Karpas-422 (cell line): ENCODE measurements at places on chromosomes 4 and X. TPM values are rescaled to one million over a fixed set of nuclear protein-coding genes. Genes with fewer than 3 reads are reported as not detected.
A peak's percentile ranks its signal among the peaks of the same experiment; 100 is the strongest.

- no peak overlapping the region for H3K27ac ChIP-seq
- H3K4me3 ChIP-seq = no peak overlapping the region
- H3K36me3 ChIP-seq = no peaks in the 10 kb centered on the region
- DNase-seq = no peak
- no peaks in the 10 kb centered on the region for H3K27me3 ChIP-seq
- no peaks in the 10 kb centered on the region for H3K4me1 ChIP-seq
These were observed 8.7 kb downstream of the FRG2 start for GRCh38 chr4:190018201-190018920.

- no peaks in the 10 kb centered on the region for H3K36me3 ChIP-seq
- no peaks in the 10 kb centered on the region for H3K4me1 ChIP-seq
- H3K27ac ChIP-seq = no peak overlapping the region
- H3K4me3 ChIP-seq = no peak overlapping the region
- no peak for DNase-seq
These were observed 71.7 kb downstream of the IRS4 start for GRCh38 chrX:108664701-108665100.

Gene C4orf54
- 3.4 and 4.7 TPM in 2 replicates for total RNA-seq

GRCh38 chr4:106495476-106495875 is 126.9 kb upstream of the GIMD1 start:
- H3K4me1 ChIP-seq = no peaks in the 10 kb centered on the region
- no peak for DNase-seq
- H3K36me3 ChIP-seq = no peaks in the 10 kb centered on the region
- no peaks in the 10 kb centered on the region for H3K27me3 ChIP-seq
- no peak overlapping the region for H3K4me3 ChIP-seq

DNA sequence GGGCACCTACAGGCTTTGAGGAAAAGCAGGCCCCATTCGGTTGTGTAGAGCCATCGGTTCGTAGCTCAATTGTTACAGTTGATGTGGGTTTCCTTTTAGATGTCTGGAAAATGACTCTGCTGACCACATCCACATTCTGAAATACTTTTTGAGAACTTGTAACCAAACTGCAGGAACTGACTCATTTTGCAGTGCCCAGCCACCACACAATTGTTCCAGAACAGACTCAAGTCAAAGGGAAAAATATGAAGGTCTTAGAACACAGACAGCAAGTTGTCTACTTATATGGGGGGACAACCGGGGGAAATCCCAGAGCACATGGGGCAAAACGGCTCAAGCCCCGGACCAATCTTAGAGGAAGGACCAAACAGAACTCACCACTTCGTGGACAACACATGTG is 557.6 kb upstream of the DIPK2B start:
- H3K4me1 ChIP-seq = no peaks in the 10 kb centered on the region
- DNase-seq = no peak
- no peak overlapping the region for H3K4me3 ChIP-seq
- H3K27ac ChIP-seq = no peak overlapping the region

DNA sequence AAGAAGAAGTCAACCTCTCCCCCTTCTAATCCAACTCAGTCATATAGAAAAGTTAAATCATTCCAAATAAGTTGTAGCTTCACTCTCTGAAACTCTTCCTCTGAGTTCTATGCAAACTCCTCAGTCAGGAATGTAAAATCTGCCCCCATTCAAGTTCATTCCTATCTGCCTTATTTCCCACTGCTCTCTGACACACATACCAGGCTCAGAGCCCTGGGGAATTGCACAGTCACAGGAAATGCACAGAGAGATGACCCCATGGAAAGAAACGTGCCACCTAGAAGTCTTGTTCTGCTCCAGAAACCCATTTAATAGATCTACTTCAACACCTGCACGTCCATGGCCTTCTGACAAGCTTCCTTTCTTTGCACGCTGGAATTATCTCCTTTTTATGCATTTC is 236.0 kb upstream of the VCX3A start:
- peaks cover 64% of the 10 kb centered on the region for H3K4me1 ChIP-seq
- DNase-seq = no peak
- no peaks in the 10 kb centered on the region for H3K36me3 ChIP-seq
- no peaks in the 10 kb centered on the region for H3K27me3 ChIP-seq
- H3K4me3 ChIP-seq = no peak overlapping the region
- H3K27ac ChIP-seq = peak overlapping the region; percentile 54

Gene XAGE1B
- total RNA-seq = not detected in 2 replicates

GRCh38 chr4:3719836-3720235 is 46.3 kb upstream of the ADRA2C start:
- H3K4me3 ChIP-seq = no peak overlapping the region
- H3K27ac ChIP-seq = no peak overlapping the region
- no peaks in the 10 kb centered on the region for H3K36me3 ChIP-seq
- no peak for DNase-seq
- no peaks in the 10 kb centered on the region for H3K27me3 ChIP-seq

Gene FREM3
- not detected in 2 replicates for total RNA-seq

GRCh38 chr4:8427761-8428287 is 12.7 kb downstream of the ACOX3 start:
- DNase-seq = peak; percentile 72
- peak overlapping the region; percentile 78 for H3K4me3 ChIP-seq

Gene PCDH11X
- total RNA-seq = 0.04 TPM in 1 of 2 replicates, not detected in the other

Gene ANAPC4
- total RNA-seq = 57.6 and 75.7 TPM in 2 replicates

DNA sequence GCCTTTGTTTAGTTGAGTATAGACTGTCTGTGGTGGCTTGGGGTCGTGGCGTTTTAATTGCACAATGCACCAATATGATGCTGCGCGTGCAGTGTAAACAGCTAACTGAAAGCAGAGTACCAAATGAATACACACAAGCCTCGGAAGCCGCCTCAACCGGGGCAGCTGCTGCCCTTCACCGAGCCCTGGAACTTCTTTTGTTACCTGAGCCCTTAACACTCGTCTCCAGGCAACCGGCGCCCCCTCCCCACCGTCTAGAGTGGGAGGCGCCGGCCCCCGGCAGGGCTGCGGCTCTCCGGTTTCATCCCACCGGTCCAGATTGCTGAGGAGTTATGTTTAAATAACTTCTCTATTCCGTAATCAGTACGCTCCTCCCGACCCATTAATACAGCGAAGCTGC is 173.2 kb upstream of the TBL1X start:
- no peaks in the 10 kb centered on the region for H3K4me1 ChIP-seq
- no peak overlapping the region for H3K27ac ChIP-seq
- no peaks in the 10 kb centered on the region for H3K36me3 ChIP-seq
- DNase-seq = no peak

GRCh38 chrX:38172596-38172995 is 48.1 kb downstream of the SRPX start:
- DNase-seq = no peak
- no peak overlapping the region for H3K4me3 ChIP-seq
- H3K27ac ChIP-seq = no peak overlapping the region
- no peaks in the 10 kb centered on the region for H3K36me3 ChIP-seq
- no peaks in the 10 kb centered on the region for H3K4me1 ChIP-seq

Gene MFAP3L
- not detected in 2 replicates for total RNA-seq

Gene GABRG1
- total RNA-seq = not detected in 2 replicates

DNA sequence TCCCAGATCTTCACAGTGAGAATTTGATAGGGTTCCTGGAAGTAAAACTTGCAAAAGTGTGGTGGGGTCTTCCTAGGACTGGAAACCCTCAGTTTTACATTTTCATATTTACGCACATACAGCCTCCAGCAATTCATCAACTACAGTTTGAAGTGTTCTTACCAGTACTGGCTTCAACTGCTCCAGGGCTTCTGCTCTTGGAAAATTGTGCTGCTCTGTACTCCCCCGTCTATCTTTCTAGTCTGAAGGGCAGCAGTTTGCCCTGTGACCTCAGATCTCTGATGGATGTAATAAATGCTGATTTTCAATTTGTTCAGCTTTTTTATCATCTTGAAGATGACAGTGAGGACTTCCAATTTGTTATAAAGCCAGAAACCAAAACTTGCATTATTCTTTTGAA is 458.9 kb upstream of the FSTL5 start:
- H3K27me3 ChIP-seq = no peaks in the 10 kb centered on the region
- H3K36me3 ChIP-seq = no peaks in the 10 kb centered on the region
- no peak overlapping the region for H3K27ac ChIP-seq
- DNase-seq = no peak
- no peak overlapping the region for H3K4me3 ChIP-seq

GRCh38 chr4:23006756-23007155 is 314.0 kb downstream of the GBA3 start:
- H3K4me1 ChIP-seq = no peaks in the 10 kb centered on the region
- no peaks in the 10 kb centered on the region for H3K36me3 ChIP-seq
- H3K27ac ChIP-seq = no peak overlapping the region

GRCh38 chrX:35101901-35102300 is 159.3 kb downstream of the FAM47B start:
- no peak for DNase-seq
- H3K4me3 ChIP-seq = no peak overlapping the region
- H3K27ac ChIP-seq = no peak overlapping the region

Gene CSAG2
- not detected in 2 replicates for total RNA-seq

DNA sequence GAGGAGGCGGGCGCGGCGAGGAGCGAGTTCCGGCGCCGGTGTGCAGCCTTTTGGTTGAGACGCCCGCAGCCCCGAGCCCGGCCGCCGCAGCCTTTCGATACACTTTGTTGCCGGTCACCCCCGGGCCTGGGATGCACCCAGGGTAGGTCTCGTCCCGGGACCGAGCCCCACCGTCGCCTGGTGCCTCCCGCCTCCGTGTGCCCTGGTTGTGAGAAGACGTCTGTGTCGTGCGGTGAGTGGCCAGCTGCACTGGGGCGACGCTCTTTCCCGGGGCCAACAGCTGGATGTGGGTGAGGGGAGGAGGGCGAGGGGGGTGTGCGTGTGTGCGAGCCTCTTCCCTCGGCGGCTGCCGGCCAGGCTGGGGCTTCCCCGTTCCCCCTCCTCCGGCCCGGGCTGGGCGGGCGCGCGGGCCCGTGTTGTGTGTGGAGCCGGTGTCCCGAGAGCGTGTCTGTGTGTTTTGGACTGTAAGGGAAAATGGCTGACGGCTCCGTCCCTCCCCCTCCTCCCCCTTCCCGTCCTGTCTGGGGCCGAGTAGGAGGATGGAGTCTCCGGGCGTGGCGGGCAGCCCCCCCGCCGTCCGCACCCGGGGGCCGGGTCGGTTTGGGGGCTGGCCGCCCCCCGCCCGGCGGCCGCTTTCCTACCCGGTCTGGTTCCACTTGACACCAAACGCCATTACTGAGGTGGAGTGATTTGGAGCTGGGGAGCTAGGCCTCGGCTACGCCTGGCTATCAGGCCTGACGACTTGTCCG is 807 bp downstream of the USP9X start:
- peak overlapping the region; percentile 92 for H3K27ac ChIP-seq
- peaks cover 20% of the 10 kb centered on the region; the same call in 1 of the 2 replicates for H3K36me3 ChIP-seq
- no peaks in the 10 kb centered on the region for H3K27me3 ChIP-seq
- peak overlapping the region; percentile 79 for H3K4me3 ChIP-seq
- peak; percentile 80 for DNase-seq
- H3K4me1 ChIP-seq = peaks cover 53% of the 10 kb centered on the region

Gene BMX
- total RNA-seq = 8.2 and 11.1 TPM in 2 replicates

Gene TIGD4
- total RNA-seq = 3.1 TPM in 1 of 2 replicates, not detected in the other

GRCh38 chr4:153418121-153418520 is 48.0 kb upstream of the TMEM131L start:
- no peak for DNase-seq
- H3K27ac ChIP-seq = no peak overlapping the region
- no peak overlapping the region for H3K4me3 ChIP-seq

- H3K27me3 ChIP-seq = no peaks in the 10 kb centered on the region
- H3K36me3 ChIP-seq = no peaks in the 10 kb centered on the region
- no peak overlapping the region for H3K27ac ChIP-seq
- no peak for DNase-seq
These were observed 568 bp downstream of the FHDC1 start for GRCh38 chr4:152936446-152937335.

DNA sequence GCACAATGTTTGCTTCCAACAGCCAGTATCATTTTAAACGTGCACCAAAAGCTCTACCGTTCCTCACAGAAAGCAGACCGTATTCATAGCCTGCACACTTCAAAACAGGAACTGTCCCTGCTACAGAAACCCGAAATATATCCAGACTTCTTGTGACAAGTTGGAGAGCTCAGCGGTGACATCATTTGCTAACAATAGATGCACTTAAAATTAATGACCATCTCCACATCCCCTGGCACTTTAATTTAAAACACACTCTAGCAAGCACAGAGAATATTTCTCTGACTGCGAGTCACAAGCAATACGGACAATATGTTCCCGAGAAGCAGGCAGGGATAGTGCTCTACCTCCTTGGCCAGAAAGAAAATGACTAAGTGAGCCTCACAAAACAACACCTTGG is 2.5 kb downstream of the NYX start:
- H3K27ac ChIP-seq = no peak overlapping the region
- DNase-seq = peak; percentile 55
- peaks cover 16% of the 10 kb centered on the region for H3K4me1 ChIP-seq
- H3K4me3 ChIP-seq = no peak overlapping the region
- no peaks in the 10 kb centered on the region for H3K36me3 ChIP-seq

DNA sequence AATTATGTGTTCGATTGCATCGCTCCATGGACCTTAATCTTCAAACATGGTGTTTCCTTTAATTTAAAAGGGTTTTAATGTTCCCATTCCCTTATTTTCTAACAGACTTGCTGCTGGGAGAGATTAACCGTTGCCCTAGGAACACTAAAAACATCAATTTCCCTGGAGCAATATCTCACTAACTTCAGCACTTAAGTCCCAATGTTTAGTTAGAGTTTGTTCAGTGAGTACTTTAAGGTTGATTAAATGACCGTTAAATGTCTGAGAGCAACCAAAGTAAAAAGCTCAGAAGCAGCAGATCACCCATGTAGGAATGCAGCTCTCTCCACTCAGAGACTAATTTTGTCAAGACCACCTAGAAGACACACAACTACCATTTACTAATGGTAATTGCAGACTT is 111.2 kb upstream of the PDE5A start:
- H3K4me1 ChIP-seq = no peaks in the 10 kb centered on the region
- H3K27me3 ChIP-seq = no peaks in the 10 kb centered on the region
- no peak overlapping the region for H3K27ac ChIP-seq
- H3K36me3 ChIP-seq = no peaks in the 10 kb centered on the region
- H3K4me3 ChIP-seq = no peak overlapping the region
- DNase-seq = no peak

- no peaks in the 10 kb centered on the region for H3K27me3 ChIP-seq
- H3K27ac ChIP-seq = no peak overlapping the region
- no peak overlapping the region for H3K4me3 ChIP-seq
- DNase-seq = no peak
- H3K36me3 ChIP-seq = no peaks in the 10 kb centered on the region
These were observed 211.6 kb upstream of the DKK2 start for GRCh38 chr4:107247738-107248137.

- H3K4me3 ChIP-seq = no peak overlapping the region
- no peaks in the 10 kb centered on the region for H3K27me3 ChIP-seq
- peaks cover 47% of the 10 kb centered on the region for H3K36me3 ChIP-seq
- H3K27ac ChIP-seq = no peak overlapping the region
These were observed 5.2 kb downstream of the CDK16 start for GRCh38 chrX:47223476-47224250.
